ENCODE measurements at places on chromosomes 4 and X.

DNA sequence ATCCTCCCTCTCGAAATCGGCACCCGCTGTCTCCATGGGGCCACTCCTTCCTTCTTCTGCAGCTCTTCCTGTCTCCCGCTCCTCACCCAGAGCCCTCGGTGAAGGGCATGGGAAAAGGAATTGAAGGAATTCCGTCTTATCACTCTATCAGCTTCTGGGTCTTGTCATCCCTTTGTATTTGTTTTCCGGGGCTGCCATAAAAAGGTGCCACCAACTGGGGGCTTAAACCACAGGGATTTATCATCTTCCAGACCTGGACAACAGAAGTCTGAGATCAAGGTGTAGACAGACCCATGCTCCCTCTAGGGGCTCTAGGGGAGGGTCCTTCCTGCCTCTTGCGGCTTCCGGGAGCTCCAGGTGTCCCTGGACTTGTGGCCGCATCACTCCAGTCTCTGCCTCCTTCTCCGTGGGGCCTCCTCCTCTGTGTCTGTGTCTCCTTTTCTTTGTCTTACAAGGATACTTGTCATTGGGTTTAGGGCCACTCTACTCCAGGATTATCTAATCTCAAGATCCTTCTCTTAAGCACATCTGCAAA is 24.0 kb downstream of the CD99 start:
- DNase-seq, result no peak

GRCh38 chr4:113008716-113009115 is 40.7 kb upstream of the ANK2 start:
- no peak for DNase-seq

DNA sequence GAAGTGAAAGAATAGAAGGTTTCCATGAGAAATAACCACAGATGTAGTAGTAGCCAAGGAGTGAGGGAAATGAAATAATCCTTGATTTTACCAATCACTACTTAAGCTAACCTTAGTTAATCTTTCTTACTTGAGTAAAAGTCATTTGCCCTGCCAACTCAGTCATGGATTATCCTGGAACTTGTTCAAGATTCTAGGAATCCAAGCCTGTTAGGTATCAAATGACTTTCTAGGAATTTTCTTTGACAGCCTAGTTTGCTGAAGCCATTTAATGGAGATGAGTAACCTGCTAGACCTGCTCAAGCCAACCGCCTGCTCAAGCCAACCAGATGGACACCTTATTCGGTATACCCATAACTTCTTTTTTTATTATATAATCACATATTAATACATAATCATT is 180.5 kb downstream of the KLHL13 start:
- no peak for DNase-seq

- no peak for DNase-seq
Measured at GRCh38 chr4:146265950-146266490, 51.7 kb downstream of the REELD1 start.

- DNase-seq, result no peak
Measured at GRCh38 chrX:72123471-72124185, 8.1 kb downstream of the RTL5 start.

DNA sequence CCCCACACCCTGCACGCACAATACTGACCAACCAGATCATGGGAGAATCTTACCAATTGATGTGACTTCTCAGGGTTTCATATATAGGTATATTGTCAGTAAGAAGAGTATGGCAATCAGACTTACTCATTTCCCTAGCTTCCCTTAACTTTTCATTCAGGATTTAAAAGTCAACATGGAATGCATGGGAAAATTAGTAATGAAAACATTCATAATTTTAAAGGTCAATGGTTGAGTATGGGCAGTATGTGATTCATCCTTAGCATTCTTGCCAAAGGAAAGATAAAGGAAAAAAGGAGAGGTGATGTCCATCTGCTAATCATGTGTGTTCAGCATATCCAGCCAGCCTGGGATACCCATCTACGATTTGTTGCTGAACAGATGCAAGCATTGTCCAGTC is 4.0 kb downstream of the DIPK2B start:
- no peak for DNase-seq

DNA sequence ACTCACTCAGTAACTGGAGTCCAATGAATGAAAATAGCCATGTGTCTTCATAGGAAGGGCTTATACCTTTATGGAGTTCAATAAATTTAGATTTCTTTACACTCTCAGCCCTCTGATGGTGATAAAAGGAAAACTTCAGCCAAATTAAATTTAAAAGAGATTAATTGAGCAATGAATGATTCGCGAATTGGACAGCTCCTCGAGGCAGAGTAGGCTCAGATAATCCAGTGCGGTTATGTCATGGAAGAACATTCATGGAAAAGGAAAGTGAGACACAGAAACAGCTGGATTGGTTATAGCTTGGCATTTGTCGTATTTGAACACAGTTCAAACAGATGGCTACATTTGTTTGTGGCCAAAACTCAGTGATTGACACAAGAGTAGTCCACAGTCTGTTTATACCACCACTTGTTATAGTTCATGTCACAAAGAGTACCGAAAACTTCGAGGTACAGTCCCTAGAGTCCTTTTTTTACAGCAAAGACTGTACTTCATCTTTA is 54.6 kb upstream of the TACR3 start:
- no peak for DNase-seq

GRCh38 chr4:137853424-137853823 is 321.1 kb upstream of the PCDH18 start:
- DNase-seq, result no peak

- DNase-seq, result no peak
Measured at GRCh38 chr4:110075083-110075738, 123.2 kb downstream of the ELOVL6 start.
